ENCODE measurements at places on chromosomes 4 and X. TPM values are rescaled to one million over a fixed set of nuclear protein-coding genes. Genes with fewer than 3 reads are reported as not detected.

DNA sequence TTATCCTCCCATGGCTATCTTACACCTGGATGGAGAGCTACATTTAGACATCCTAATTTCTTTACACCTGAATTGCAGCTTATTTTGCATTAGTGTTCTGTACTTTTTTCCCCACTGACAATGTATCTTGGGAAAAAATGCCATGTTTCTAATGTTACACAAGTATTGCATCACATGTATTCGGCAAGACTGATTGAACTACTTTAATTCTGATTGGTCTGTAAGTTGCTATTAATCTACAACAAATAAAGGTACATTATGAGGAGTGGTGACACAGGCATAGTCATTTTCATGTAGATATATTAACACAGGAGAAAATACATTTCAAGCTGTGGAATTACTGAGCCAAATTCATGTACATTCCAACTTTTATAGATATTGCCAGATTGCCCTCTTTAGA, 558.0 kb downstream of the TRIML1 start:
- DNase-seq, result no peak

DNA sequence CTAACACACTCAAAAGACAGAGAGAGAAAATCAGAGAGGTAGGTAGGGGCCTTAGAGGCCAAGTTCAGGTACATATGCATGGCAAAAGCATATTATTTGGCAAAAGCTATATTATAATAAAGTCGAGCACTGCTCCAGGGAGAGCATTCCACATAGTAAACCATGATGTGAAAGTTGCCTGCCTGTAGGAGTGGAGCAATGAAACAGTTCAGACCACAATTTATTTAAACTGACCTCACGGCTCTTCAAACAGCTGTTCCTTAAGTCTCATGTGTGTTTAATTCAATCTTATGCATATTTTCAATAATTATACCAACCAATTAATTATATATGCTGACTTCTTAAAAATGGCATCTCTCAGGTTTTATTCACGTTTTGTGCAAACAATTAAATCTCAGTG, 3.3 kb downstream of the RFC1 start:
- DNase-seq, result no peak

DNA sequence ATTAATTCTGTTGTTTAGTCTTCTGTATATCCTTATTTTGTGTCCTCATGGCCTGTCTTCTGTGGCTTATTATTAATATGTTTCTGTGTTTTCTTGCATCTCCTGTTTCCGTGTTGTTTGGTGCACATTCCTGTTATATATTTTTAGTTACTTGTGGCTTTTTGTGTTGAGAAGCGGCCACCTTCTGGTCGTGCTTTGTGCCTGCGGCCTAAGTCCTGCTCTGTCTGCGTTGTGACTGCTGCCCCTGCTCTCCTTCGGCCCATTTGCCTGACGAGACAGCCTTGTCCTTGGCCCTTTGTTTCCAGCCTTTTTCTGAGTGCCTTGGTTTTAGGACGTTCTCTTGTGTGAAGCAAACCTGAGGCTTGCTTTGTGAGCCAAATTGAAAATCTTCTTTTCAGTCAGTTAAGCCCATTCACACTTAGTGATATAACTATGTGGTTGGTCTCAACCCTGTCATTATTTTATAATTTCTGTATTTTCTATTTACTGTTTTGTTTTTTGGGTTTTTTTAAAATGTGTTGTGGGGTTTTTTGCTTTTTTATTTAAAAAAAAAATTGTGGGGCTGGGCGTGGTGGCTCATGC, 43.8 kb downstream of the TNIP2 start:
- DNase-seq, result no peak

DNA sequence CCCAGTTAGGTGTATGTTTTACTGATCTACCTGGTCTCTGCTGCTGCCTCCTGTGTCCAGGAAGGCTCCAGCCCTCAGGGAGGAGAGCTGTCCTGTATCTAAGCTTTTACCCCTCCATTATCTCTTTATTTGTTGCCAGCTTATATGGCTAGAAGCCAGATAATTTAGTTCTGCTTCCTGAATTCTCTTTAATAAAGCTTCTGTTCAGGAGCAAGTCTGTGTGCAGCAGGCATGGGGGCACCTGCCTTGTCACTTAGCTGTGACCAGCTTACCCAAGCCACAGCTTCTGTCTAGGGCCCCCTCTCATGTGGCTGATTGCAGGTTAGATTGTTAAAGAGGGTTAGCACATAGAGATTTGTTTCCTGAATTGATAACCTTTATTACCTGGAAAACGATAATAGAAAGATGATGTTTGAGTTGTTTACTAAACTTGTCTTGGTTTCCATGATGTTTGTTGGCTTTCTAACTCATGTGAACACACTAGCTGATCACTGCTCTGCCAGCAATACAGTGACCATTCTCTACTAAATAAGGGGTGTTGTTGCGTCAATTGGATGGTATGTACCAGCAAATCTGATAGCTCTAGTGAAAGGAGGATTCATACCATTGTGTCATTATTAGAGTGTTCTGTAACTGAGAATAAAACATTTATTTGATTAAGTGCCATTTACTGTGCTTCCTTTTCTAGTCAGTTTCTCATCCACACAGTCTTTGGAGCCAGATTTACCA, 189.8 kb upstream of the ANK2 start:
- DNase-seq, result no peak

Gene H2BW2
- total RNA-seq, result not detected

DNA sequence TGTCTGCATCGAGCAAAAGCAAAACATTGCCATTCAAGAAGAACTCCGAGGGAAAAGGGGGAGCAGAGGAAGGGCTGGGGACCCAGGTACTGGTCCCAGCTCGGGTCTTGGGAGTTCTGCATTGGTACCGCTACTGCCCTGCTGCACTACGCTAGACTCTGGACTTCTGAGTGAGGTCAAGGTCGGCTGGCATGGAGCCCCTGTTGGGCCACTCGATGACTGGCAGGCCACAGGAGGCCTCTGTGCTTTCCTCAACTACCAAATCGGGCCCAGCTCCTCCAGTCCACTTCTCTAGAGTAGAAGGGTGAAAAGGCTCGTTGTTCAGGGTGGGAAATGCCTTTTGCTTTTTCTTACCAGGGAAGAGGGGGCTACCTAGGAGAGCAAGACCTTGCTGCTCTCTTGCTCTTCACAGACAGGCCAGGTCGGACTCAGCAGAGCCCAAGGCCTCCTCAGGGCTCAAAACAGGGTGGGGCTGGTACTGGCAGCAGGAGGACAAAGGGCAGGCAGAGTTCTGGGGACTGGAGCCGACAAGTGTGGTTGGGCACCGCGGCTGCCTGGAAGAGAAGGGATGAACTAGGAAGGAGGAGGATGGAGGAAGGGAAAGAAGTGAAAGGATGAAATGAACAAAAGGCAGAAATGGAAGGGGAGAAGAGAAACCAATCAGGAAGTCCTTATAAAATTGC, 8.9 kb upstream of the IRAK1 start:
- no peak for DNase-seq

DNA sequence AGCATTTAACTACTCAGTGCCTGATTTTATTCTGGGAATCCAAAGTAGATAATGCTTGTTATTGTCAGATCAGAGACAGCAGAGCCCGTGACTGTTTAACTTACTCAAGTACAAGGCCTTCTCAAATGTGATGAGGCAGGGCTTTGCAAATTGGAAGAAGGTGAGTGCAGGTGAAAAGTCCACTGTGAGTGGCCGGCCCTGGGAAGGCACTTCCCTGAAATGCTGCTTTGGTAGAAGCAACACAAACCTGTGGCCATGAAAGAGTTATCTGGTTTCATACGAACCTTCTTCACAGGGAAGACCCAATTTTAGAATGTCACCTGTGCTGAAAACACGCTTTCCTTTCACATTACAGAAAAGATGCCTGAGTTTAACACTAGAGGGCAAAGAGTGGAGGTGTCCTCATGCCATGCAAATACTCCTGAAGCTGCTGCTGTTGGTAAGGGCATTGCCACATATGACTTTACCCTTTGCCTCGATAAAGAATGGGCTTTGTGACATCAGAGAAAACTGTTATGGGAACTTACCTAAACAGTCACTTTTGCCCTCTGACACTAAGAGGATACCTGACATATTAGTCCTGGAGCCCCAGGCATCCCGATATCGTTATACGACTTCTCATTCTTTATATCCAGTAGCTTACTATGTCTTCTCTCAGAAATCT, 8.0 kb downstream of the PPARGC1A start:
- DNase-seq, result no peak

DNA sequence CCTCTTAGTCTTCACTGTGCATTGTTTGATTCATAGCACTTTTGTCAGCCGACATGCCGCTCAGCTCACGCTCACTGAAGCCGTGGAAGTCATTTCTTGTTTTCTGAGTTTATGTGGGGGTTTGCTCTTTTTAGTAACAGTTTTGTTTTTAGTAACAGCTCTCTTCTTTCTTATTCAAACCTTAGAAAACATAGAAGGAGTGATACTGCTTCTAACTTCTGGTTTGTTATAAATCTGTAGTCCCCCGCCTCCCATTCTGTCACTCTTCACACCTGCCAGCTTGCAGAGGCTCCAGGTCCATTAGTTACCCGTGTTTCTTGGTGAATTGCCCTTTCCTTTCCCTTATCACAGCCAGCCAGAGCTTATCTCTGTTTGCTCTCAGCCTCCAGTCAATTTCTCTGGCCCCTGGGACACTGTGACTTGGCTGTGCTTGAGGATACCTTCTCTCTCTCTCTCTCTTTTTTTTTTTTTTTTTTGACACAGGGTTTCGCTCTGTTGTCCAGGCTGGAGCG, 50.5 kb downstream of the GRK4 start:
- no peak for DNase-seq

DNA sequence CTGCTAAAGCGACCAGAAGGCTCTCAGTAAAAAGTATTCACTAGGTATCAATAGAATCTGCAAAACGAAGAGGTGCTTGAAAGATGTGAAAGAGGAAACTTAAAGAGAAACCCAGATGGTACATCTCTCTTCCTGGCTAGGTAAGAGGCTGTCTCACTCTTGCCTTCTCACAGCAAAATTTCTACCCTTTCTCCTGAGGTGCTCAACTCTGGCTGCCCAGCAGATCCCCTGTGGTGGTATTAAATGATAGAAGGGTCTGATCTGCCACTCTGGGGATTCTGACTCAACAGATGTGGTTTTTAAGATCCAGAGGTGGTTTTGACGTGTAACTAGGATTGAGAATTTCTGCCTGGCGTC, 14.9 kb upstream of the TSPAN5 start:
- no peak for DNase-seq

GRCh38 chrX:50838820-50839600, 25.0 kb upstream of the SHROOM4 start:
- DNase-seq, result no peak

DNA sequence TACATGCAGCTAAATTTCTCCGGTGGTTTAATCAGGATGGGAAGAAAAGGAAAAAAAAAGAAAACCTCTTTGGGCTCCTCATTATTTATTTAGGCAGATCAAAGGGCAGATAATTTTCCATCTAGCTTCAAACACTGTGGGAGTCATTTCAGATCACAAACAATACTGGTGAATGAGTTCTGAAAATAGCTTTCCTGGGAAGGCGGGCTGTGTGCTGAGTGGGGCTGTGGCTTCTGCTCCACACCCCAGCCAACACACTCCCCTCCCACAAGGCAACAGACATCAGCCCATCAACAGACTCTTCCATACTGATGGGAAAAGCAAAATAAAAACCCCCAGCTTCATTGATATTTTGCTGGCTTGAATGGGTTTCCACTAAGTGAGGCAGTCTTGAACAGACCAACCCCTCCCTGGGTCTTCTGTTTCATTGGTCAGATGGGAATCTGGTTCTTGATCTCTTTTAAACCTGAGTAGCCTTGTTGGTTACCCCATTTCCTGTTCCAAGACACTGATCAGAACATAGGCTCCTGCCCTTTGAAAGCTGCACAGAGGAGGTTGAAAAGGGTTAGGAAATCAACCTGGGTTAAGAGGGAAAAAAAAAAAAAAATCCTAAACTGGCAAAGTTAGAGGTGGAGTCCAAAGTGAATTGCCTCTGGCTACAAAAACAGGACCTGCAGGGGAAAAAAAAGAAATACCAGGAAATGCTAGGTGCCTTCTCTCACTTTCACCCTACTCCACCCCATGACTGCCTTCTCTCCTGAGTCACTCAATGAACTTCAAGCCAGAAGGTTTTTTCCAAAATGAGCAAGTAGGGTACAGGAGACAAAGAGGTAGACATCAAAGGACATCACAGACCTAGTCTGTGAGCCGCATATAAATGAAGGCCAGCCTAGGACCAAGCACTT, 20.0 kb downstream of the AMOT start:
- no peak for DNase-seq

Gene IDUA
- 7.9 TPM for total RNA-seq
